ENCODE measurements at places on chromosomes 2 and 18.

GRCh38 chr2:193103064-193103463, 908.3 kb upstream of the TMEFF2 start:
- DNase-seq = no peak

DNA sequence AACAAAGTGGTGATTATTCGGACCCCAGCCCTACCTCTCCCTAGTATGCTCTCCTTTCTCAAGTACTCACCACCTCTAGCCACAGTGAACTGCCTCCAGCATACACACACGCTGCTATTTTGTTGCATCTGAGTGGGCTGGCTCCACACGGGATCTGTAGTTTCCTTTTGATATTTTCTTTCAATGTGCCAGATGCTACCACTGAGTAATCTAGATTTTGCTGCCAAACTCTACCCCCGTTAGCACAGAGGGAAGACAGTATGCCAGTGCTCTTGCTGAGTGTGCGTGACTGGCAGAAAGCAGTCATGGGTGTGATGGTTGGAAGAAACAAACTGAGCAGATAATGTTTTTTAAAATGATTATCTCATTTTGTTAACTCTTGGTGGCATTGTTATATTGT, 11.6 kb downstream of the CFLAR start:
- no peak for DNase-seq

DNA sequence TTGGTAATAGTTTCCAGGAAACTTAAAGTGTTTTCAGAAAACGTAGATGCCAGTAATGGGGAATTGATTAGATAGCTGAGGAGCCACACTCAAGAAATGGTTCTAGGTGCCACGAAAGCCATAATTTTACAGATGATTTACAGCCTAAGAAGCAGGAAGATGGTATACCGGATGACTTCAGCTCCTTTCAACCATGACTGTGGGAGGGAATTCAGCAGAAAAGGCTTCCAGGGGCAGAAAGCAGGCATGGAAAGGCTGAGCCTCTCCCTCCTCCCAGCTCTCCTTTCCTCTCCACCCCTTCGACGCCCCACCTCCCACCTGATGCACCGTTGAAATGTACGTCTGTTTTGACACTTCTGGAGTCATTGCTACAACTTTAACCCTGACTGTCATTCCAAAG, 68.6 kb upstream of the SMIM21 start:
- no peak for DNase-seq

DNA sequence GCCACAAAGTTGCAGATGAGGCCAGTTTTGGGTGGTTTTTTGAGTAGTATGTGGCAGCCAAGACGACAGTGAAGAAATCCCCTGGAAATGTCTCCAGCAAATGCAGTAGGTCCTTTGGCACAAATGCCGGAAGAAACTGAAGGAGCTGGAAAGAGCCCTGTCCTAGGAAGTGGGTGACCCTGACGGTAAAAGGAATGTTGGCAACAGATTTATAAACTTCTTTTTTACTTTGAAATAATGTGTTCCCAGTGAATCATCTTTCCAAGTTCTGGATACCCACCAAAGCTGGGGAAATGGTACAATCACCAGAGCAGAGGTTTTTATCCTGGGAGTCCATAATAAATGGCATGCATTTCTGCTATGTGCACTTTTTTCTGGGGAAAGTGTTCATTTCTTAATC, 112.9 kb downstream of the CSRNP3 start:
- DNase-seq = no peak

- DNase-seq = no peak
Observed at GRCh38 chr2:47916412-47916811, 10.1 kb upstream of the FBXO11 start.

All from NCI-H2081 treated with DMSO at 0.1 percent for 48 hours (cell line).